ENCODE measurements at places on chromosomes 12 and 14.

GRCh38 chr12:45644541-45644940 is 85.0 kb upstream of the ARID2 start:
- DNase-seq = no peak

GRCh38 chr14:69692594-69692993 is 74.3 kb upstream of the SRSF5 start:
- no peak for DNase-seq

DNA sequence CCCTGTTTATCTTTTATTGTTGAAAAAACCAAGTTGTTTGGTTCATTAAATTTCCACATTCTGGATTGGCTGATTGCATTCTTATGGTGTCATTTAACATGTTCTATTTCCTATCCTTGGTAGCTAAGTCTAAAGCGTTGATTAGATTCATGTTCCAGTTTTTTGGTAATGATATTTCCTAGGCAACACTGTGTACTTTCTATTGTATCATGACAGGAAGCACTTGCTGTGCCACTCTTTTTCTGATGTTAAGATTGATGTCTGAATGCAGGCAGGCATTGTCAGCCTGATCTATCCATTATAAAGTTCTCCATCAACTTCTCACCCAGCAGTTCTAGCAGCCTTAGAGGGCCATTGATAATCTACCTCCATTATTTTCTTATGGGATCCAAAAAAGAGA is 91.1 kb upstream of the ARID2 start:
- DNase-seq = no peak

GRCh38 chr14:23066368-23066767 is 9.0 kb upstream of the CDH24 start:
- DNase-seq = no peak

- DNase-seq = no peak
These were observed 360.5 kb upstream of the TMPO start for GRCh38 chr12:98154850-98155249.

DNA sequence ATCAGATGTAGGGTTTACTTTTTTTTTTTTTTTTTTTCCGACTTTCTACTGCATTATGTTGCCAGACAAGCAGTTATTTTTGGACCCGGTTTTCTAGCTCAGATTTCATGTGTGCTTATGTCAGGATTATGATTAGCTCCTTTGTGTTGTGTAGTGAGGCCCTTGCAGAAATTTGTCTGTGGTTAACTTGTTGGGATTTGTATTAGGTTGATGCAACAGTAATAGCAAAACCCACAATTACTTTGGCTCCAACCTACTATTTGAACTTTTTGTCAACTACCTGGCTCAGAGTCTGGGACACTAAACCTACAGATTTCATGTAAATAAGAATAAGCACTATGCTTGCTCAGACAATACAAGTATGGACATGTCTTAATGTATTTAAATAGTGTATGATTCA is 44.1 kb upstream of the KCNJ8 start:
- DNase-seq = no peak

DNA sequence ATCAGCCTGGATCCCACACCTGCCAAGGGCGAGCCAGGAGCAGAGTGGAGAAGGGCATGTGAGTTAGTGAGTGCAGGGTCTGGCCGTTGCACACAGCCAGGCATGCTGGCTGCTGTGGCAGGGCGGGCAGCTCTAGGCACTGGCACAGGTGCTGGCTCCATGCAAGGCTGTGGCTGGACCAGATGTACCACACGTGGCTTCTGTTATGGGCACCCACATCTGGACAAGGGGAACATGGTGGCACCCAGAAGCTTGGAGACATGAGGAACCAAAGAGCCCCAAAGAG is 20.1 kb downstream of the SERPINA3 start:
- DNase-seq = no peak

DNA sequence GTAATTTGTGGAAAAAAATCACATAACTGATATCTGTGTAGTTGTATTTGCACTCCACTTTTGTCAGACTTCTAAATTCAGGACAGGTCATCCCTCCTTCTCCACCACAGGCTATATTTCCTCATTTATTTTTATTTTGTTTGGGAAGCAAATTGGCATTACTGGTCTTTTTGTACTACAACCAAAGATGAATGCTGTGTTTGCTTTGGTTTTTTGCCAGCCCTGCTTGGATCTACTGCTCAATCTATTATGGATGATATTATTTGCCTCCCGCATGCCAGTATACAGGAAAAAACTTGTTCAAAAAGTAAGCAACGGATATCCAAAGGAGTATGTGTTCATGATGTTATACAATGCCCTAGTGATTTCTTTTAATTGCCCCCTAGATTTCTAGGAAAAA is 948.8 kb downstream of the TRHDE start:
- no peak for DNase-seq

DNA sequence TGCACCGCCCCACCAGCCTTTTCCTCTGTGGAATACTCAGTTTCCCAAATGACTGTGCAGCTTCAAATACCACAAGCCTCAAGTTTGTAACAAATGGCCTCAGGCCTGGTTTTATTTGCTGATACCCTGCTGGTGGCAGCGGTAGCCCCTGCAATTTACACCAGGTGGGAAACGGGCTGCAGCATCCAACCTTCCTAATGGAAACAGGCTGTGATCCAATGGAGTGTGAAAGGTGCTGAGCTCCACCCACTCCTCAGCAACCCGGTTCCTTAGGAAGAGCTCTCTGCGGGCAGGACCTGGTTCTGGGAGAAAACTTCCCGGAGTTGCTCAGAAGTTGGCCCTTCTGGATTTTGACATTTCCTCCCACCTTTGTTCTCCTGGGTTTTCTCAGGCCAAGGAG is 41.7 kb upstream of the LTA4H start:
- no peak for DNase-seq

- DNase-seq = no peak
These were observed 57.1 kb downstream of the FBXO34 start for GRCh38 chr14:55328317-55328716.

- DNase-seq = no peak
These were observed 73.2 kb downstream of the DCAF5 start for GRCh38 chr14:69079747-69080146.

GRCh38 chr12:105201299-105201698 is 34.7 kb downstream of the APPL2 start:
- no peak for DNase-seq

GRCh38 chr14:89269404-89269803 is 147.6 kb downstream of the FOXN3 start:
- DNase-seq = no peak

GRCh38 chr14:44700694-44701093 is 193.6 kb upstream of the FSCB start:
- DNase-seq = no peak

DNA sequence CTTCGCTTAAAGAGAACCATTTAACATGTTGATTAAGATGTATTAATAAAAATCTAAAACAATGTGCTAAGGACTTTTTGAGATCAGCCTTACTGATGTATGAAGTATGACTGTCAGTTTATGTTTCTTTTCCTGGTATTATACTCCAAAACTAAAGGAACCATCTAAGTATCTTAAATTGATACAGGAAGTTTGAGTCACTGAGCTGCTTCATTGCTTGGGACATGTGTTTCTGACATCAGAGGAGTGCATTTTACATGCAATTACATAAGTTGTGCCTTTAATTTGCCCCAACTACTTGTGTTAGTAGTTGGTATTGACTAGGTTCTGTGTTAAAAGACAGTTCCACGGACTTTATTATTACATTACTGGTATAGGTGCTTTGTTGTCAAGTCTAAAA is 50.9 kb downstream of the PROX2 start:
- DNase-seq = no peak

DNA sequence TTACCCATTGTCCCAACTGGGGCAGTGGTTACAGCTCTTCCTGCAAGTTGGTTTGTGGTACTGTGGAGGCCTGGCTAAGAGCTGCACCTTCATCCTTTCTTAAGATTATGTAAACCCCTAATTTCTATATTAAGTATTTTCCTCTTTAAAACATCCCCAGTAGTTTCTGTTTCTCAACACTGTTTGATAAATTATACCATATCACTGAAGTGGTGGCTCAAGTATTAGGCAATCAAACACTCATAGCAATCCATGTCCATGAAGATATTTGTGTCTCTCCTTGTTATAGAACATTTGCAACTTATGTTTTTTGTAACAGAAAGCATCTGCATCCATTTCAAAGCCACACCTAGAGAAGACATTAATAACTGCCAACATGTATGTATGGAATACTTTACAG is 31.8 kb downstream of the ATXN3 start:
- no peak for DNase-seq

DNA sequence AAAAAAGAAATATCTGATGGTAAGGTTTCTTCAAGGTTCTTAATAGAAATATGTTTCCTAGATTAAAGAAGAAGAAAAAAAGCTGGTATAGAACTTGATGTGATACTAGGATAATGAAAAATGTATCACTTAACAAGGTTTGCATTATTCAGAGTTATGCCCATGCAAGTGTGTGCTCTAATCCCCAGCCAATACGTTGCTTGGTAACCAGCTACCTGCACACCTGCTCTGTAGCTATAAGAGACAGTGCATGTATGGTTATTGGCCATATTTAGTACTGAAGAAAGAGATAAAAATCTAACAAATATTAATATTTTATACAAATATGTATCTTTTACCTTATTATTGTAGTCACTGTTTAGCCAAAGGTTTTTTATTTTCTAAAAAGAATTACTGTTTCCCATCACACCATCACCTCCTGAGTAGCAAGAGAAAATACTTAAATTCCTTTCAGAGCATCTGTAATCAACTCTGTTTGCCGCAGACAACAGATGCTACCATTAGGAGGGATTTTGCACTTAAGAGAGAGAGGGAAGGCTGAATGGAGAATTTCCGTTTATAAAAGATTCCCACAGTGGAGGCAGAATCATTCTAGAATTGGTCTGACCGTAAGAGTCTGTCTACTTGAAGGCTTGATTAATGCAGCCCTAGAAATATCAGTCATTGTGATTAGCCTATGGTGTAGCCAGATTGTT is 115.6 kb downstream of the NEDD1 start:
- DNase-seq = no peak

- no peak for DNase-seq
These were observed 42.6 kb downstream of the SLC25A47 start for GRCh38 chr14:100365741-100366140.

- no peak for DNase-seq
These were observed 16.0 kb upstream of the EVL start for GRCh38 chr14:100049220-100049619.

GRCh38 chr14:54845641-54846040 is 57.0 kb downstream of the GCH1 start:
- no peak for DNase-seq

- no peak for DNase-seq
These were observed 4.1 kb downstream of the TUBA1B start for GRCh38 chr12:49126852-49127763.

- no peak for DNase-seq
These were observed 36.3 kb upstream of the PDZRN4 start for GRCh38 chr12:41151793-41152192.

- no peak for DNase-seq
These were observed 3.5 kb downstream of the MYF6 start for GRCh38 chr12:80710727-80711449.

DNA sequence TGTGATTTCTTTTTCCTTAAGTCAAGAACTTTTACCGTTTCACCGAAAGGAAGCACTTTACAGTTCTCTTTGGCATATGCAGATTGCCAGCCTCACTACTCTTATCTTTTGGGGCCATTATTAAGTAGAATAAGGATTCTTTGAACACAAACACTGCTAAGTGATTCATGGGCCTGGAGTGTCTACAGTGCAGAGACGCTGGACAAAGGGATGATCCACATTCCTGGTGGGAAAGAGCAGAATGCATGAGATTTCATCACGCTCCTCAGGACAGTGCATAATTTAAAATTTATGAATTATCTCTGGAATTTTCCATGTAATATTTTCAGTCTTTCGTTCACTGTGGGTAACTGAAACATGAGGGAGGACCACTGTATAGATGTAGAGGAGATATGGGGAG is 90.2 kb downstream of the TTLL5 start:
- no peak for DNase-seq

- DNase-seq = no peak
These were observed 21.0 kb downstream of the BATF start for GRCh38 chr14:75543253-75543652.

DNA sequence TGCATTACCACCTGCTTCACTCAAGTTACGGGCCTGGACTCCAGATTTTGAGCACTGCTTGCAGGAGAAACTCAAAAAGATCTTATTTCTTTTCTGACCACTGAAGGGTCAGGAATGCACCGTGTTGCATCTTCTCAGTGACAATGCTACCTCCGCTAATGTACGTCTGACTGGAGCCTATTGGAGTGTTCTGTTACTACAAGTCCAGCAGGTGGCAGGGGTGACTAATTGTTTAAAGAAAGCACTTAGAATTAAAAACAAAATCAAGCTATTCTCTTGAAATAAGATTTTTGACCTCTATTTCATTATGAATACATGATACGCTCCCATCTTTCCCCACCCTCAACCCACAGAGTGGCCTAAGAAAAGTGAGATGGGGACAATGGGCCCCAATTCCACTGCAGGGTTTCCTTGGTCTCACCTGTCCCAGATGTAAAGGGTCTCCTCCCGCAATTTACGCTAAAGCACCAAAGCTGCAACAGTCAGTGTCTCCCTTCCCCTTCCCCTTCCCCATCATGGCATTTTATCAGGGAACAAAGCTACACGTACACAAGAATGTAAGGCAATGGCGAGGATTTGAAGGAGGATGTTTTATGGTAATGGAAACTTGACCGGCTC is 2.2 kb downstream of the TBPL2 start:
- no peak for DNase-seq

GRCh38 chr14:76926521-76927251 is 100.5 kb downstream of the LRRC74A start:
- DNase-seq = peak; percentile 34

DNA sequence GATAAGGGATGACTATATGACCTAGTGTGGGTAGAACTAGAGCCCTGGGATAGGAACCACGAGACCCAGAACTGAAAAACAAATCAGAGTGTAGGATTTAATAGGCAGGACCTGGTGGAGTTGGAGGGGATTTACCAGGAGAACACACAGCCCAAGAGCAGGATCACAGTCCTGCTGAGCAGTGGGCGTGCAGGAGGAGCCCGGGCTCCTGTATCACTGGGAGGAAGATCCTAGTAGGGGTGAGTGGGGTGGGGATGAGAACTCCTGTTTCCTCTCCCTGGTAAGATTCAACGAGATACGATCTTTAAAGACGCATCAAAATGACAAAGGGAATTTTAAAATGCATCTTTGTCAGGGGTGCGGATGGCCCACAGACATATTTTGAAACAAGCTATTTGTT is 220.1 kb downstream of the GALC start:
- DNase-seq = no peak
